ENCODE measurements at places on chromosomes 12 and 14.

- DNase-seq, result no peak
These were observed 59.5 kb downstream of the GALNT8 start for GRCh38 chr12:4779749-4780148.

DNA sequence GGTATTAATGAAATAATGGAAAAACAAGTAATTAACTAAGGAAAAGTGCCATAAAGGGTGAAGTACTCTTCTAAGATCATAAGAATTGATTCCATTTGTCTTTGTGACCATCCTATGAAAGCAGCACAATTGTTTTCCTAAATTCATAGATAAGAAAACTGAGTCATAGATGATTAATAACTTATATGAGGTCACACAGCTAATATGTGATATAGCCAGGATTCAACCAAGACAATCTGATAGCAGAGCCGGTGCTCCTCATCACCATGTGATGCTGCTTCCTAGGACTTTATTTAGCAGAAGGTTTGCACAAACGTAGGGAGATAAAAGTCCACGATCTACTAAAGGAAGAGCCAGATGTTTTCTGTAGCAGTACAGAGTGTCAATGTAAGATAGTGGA lies 181.5 kb upstream of the SYT1 start:
- no peak for DNase-seq

DNA sequence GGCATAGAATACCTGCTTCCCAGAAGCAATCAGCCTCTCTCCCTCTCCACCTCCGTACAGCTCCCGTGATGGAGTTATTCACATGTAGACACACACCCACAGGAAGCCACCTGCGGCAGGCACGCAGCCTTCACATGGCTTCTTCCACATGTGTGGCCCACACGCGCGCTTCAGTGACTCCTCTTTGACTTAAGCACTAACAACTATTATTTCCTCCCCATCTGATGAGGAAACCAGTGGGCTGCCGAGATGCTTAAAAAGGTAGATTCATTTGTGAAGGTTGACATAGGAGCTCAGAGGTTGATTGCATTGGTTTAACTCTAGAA lies 69.3 kb downstream of the PRMT8 start:
- no peak for DNase-seq

GRCh38 chr14:68820119-68820518 lies 27.3 kb upstream of the ZFP36L1 start:
- DNase-seq, result no peak

GRCh38 chr12:132023658-132024057 lies 73.9 kb downstream of the EP400 start:
- DNase-seq, result no peak

GRCh38 chr14:63760014-63760413 lies 32.1 kb upstream of the SGPP1 start:
- no peak for DNase-seq

DNA sequence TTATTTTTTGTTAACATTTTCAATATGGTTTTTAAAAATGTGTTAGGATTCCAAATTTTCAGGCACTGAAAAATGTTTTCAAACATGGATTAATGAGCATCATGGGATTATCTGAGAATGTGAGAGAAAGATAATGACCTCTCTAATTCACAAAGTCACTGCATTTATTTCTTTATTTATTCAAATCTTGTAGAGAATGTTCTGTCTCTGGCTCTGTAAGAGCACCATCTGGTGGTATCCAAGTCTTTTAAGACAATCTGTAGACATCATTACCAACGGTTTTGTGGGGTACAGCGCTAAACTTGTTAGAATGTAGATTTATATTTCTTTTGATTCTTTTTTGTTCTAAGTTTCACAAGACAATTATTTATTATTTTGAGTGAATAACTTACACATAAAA lies 956.0 kb upstream of the NOVA1 start:
- no peak for DNase-seq

DNA sequence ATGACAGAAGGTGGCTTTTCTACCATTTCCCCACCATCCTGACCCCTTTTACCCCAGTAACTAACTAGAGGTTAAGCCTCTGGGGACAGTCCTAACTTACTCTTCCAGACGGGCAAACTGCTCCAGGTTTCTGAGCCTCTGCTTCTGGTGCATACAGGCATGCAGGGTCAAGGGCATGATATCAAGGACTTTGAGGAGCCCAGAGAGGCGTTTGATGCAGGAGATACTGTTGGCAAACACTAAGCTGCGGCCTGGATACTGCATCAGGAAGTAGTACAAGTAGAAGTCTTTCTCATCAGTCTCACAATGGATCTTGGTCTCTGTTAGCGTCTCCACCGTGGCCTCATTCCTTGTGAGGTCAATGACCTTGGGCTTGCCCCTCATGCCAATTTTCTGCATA lies 21.0 kb downstream of the DDX24 start:
- DNase-seq, result no peak

DNA sequence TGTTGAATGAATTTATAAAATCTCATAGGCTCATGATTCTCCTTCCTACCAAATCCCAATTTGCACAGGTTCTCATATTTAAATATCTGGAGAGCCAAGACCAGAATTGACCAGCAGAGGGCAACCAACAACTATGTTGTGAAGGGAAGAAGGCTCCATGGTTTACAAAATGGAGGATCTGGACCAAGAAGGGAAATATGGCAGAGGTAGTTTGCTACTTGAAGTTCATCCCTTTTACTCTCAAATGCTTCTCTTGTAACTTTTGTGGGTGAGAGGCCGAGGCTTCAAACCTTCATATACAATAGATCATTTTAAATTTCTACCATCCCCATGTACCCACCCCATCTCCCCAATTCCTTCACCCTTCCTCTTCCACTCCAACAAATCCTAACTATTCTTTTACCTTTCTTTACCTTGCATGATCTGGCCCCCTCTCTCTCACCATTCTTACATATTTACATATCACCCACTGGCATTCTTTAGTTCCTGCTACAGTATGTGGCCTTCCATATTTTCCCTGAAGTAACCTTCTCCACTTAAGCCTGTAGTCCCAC lies 3.8 kb upstream of the SMARCC2 start:
- DNase-seq, result peak; percentile 85

DNA sequence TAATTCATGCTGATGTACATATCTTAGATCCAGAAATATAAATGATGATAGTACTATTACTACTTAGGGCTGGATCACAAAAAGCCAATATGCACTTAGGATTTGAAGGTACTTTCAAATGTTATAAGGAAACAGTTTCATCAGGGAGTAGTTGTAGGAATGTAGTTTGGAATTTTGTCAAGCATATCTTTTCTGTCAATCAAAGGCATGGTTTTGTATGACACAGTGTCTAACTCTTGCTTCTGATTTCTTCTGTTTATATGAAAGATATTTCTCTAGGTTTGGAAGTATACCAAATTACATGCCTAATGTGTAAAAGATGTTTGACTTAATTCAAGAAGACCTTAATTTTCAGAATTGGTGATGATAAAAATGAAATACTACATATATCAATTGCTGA lies 135.7 kb downstream of the RAD51B start:
- DNase-seq, result no peak

- DNase-seq, result peak; percentile 28
These were observed 49.8 kb downstream of the B4GALNT3 start for GRCh38 chr12:509500-509899.

DNA sequence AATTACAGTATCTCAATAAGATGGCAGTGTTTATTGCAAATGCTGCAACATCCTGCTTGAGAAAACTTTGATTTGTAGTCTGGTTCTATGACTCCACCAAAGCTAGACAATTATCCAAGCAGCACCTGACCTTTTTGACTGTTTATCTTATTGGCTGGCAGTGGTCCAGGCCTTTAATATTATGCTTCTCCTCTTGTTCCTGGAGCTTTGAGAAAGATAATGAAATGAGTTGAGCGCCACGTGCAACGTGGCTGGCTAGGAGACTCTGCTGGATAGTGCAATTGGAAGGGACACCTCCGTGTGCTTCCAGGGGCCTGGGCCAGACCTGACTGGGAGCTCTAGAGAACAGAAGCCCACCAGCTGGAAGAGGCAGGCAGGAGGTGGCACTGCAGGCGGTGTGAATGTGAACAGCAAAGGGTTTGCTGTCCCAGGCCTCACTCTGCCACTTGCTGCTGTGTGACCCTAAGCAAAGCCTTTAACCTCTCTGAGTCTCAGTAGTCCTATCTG lies 349.3 kb downstream of the CACNA1C start:
- DNase-seq, result no peak

- no peak for DNase-seq
These were observed 1059.3 kb downstream of the TMEM121 start for GRCh38 chr14:106585692-106586091.

- peak; percentile 47 for DNase-seq
These were observed 150.4 kb upstream of the FAR2 start for GRCh38 chr12:28998662-28999120.

- DNase-seq, result peak; percentile 17
These were observed 81.7 kb downstream of the EEA1 start for GRCh38 chr12:92847368-92847767.

GRCh38 chr12:85923767-85924331 lies 49.8 kb downstream of the NTS start:
- peak; percentile 31 for DNase-seq

DNA sequence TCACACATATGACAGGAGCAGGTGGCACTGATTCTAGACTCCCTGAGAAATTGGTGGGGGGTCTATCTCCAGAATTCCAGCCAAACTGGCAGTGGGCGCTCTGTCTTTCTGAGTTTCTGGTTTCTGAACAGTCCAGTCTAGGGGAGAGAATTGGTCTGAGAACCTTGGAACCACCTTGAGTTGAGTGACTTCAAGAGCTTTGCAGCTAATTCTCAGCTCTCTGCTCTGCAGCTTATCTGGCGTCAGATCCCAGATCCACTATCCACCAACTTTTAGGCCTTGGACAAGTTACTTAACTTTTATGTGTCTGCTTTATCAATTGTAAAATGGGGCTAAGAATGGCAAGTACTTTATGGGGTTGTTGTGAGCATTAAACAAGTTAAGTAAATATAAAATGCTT lies 1.7 kb upstream of the KRT76 start:
- no peak for DNase-seq

GRCh38 chr12:108731866-108732461 lies 646 bp upstream of the CORO1C start:
- DNase-seq, result peak; percentile 96

GRCh38 chr12:111685322-111685810 lies 390 bp downstream of the BRAP start:
- DNase-seq, result no peak

GRCh38 chr14:54312166-54312801 lies 84.5 kb upstream of the CDKN3 start:
- peak; percentile 92 for DNase-seq

DNA sequence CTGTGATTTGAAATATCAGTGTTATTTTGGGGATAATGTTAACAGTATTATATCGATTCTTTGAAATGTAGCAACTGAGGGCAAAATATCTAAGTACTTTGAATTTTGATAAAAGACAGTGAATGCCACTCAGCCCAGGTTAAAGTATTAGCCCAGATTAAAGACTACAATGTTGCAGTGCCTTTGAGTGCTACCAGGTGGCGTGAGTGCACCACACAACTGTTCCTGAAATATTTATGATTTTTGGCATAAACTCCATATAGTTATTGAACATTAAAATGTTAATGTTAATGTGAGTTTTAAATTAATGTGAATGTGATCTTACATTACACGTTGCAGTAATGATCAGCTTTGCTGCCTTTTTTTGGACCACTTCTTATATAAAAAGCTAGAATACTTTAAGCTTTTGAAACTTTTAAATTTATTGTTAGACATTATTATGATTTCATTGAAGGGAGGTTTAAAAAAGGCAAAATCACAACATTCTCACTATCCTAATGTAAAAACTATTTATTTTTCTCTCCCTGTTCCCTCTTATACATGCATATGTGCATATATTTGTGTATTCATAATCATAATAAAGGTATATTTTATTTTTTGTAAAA lies 22.5 kb downstream of the MRPS35 start:
- DNase-seq, result peak; percentile 34

- peak; percentile 46 for DNase-seq
These were observed 61.4 kb downstream of the VWF start for GRCh38 chr12:6062757-6063735.

DNA sequence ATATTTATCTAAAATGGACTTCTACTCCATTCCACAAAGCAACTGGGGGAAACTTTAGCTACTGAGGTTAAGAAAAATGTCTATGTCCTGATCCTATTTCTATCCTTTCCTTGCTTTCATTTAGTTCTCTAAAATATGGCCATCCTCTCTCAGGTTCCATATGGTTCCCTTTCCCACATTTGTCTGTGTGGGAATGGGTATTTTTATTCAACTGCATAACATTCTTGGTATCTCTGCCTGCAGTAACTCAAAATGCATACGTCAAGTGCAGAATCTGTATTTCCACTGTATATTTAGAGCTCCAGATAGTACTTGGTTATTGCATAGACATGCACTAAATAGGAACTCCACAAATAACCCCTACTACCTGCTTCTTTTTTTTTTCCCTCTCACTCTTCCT lies 130.6 kb upstream of the BTG1 start:
- no peak for DNase-seq

DNA sequence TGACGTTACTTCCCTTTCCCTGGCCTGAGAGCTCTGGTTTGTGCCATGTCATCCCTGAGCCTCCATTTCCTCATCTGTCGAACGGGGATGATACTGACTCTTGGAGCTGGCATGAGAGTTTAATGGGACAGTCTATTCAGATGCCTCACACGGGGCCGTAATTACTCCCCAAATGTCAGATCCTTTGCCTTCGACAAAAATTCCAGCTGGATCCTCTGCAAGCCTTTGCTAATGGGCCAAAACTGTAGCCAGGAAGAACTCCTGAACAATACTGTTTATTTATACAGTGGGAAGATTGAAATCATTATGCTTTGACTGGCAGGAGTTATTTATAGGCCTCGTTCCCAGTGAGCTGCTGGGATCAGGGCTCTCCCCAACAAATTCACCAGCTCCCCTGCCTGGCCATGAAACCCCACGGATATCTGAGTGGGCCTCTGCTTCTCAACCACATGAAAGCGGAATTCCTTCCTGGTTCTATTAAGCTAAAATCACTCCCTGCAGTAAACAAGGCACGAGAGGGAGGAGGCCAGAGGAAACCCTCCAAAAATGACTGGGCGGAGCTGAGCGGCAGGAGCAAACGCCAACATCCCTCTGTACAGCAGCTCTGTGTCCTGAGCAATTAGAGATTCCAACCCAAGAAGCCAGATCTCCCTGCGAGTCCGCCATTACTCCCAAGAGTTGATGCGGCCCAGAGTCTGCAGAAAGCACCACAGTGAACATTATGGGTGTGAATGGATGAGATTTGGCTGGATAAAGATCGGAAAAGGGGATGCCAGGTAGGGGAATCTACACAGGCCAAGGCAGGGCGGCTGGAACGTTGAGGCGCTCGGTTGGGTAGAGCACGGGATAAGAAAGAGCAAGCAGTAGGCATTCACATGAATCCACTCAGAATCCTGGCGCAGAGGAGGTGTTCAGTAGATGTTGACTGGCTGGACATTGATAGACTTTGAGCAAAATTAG lies 326.1 kb downstream of the BCL11B start:
- DNase-seq, result no peak

- DNase-seq, result no peak
These were observed 37.5 kb downstream of the FBXW8 start for GRCh38 chr12:116948298-116948697.

DNA sequence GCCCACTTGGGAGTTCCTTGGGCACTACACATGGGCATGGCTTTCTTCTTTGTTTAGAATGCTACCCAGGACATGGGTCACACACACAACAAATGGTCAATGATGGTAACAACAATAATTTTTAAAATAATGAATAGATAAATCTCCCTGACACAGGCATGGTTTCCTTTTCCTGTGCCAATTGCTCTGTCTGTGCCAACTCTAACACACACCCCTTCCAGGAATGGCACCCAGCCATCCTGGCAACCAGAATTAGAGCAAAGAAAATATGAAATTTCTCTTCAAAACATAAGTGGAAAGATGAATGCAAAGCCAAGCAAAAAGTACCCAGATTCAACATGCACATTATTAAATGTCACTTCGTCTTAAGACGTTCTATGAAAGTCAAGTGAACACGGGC lies 104.9 kb upstream of the SOX5 start:
- DNase-seq, result no peak

All from AG10803 (cell line).